ENCODE measurements at places on chromosomes 5 and 9. TPM values are rescaled to one million over a fixed set of nuclear protein-coding genes. Genes with fewer than 3 reads are reported as not detected.

DNA sequence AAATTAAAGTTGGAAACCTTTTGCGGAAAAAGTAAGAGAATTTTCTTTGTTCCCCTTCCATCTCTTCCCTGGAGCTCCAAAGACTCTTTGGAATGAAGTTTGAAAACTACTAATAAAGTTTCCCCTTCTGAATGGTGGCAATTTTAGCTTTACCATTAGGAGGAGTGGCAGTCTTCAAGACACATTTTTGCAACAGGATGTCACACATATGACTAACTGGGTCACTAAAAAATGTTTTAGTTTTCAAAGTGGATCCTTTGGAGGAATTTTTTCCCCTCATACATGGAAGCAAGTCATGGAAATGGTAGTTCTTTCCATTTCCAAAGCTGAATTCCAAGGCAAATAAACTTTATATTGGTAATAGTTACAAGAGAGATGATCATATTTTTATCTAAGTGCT is 15.6 kb downstream of the FBXO4 start:
- no peak for DNase-seq

DNA sequence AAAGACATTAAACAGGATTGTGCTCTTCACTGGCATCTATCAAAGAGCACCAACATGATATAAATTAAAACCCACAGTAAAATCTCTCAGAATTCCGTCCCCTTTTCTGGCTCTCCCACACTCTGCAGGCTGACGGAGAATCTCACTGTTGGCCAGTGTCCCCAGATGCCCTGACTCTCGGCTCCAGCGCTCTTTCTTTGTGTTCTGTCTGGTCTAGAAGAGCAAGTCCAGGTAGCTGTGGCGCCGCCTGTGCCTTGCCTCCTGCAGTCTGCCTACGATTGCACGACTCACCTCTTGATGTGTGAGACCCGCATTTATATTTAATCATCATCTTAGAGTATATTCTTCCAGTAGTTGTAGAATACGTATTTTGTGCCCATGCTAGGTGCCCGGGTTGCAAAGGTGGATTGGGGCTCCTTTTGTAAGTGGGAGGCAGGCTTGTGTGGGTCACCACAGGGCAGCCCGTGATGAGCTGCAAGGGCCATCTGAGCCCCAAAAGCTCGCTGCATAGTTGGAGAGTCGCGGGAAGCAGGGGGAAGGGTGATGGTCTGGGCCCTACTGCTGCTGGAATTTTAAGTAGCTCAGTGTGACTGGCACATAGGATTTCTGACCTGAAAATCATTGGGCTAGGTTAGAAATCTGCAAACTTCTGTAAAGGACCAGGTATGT is 55.6 kb downstream of the EHMT1 start:
- peak; percentile 63 for DNase-seq

CCDC152 gene
- total RNA-seq, result 2.3 TPM

DNA sequence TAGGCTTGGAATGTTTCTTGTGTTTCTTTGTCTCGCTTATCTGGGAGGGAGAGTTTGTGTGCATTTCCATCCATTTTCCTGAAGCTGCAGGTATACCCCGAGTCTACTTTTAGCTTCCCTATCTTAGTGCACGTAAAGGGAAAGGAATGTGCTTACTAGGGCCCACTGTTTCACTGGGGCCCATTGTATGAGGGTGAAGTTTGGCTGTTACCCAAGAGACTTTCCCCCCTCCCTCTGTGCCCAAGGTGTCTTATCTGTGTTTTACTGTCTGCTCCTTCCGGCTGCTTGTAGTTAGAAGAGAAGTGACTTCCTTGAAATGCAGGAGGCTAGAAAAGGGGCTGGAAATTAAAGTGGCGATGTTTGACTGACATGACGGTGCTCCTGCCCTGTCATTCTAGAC is 12.1 kb upstream of the BTNL3 start:
- no peak for DNase-seq

GRCh38 chr5:126736141-126736540 is 40.8 kb upstream of the LMNB1 start:
- no peak for DNase-seq

- no peak for DNase-seq
These were observed 365.4 kb downstream of the ARL15 start for GRCh38 chr5:53944981-53945380.

TMEM232 gene
- total RNA-seq, result 2.5 TPM

DNA sequence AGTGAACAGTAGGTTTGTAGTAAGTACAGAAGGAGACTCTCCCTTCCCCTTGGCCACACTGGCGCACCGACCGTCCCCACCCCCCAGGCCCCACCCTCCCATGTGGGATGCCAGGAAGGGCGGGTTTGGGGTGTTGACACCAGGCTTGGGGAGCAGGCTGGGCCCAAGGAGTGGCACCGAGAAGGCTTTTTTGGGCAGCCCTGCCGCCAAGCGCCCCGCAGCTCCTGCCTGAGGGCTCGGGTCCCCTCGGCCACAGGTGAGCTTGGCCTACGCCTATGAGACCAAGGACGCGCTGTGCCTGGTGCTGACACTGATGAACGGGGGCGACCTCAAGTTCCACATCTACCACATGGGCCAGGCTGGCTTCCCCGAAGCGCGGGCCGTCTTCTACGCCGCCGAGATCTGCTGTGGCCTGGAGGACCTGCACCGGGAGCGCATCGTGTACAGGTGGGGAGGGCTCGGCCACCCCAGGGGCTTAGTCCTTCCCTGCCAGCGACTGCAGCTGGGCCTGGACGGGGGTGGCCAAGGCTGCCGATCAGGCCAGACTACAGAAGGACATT is 7.3 kb downstream of the GRK6 start:
- DNase-seq, result peak; percentile 78

CDC20B gene
- total RNA-seq, result not detected

DNA sequence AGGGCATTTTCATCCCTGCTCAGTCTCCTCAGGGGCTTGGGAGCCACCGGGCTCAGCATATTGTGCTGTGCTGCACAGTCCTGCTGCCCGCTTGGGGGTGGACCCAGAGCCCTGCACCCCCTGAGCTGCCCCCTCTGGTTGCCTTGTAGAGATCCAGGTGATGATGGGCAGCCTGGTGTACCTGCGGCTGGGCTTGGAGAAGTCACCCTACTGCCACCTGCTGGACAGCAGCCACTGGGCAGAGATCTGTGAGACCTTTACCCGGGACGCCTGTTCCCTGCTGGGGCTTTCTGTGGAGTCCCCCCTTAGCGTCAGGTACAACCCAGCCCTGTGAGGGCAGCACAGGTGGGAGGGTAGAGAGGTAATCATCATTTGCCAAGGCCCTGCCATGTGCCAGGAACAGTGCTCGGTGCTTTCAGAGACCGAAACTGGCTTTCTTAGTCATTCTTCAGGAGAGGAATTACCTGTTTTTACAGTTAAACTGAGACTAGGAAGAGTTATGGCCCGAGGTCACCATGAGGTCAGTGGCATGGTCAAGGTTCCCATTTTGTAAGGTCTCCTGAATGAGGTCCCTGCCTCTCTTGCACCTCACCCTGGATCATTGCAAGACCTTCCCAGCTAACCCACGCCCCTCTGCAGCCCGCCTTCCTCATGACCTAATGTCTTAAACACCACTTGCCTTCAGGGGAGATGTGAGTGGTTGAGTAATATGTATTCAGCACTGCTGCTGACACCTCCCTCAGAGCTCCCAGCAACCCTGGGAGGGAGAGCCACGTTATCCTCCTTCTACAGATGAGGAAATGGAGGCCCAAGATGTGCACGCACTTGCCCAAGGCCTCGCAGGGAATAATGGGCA is 7.5 kb downstream of the NHP2 start:
- DNase-seq, result no peak

DNA sequence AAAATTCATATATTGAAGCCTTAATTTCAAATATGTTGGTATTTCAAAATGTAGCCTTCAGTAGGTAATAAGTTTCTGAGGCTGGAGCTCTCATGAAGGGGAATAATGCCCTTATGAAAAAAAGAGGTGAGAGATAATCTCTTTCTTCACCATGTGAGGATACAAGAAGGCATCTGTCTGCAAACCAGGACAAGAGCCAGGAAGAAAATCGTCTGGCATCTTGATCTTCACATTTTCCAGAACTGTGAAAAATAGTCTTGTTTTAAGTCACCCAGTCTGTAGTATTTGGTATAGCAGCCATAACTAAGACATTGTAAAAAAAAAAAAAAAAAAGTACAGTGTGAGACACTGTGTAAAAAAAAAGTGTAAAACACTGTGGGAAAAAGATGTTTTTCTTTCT is 768.9 kb downstream of the TAF11L14 start:
- no peak for DNase-seq

INIP gene
- 22.1 TPM for total RNA-seq

- no peak for DNase-seq
These were observed 64.7 kb downstream of the RXRA start for GRCh38 chr9:134390947-134391318.

GRCh38 chr9:112496074-112496722 is 9.6 kb downstream of the KIAA1958 start:
- no peak for DNase-seq

- peak; percentile 29 for DNase-seq
These were observed 12.8 kb downstream of the EXOC3 start for GRCh38 chr5:455806-456205.

SLC36A2 gene
- not detected for total RNA-seq

PCDHB13 gene
- total RNA-seq, result 6.4 TPM

RNF180 gene
- 50.7 TPM for total RNA-seq

- no peak for DNase-seq
These were observed 338.2 kb upstream of the TLE4 start for GRCh38 chr9:79233542-79233941.

DNA sequence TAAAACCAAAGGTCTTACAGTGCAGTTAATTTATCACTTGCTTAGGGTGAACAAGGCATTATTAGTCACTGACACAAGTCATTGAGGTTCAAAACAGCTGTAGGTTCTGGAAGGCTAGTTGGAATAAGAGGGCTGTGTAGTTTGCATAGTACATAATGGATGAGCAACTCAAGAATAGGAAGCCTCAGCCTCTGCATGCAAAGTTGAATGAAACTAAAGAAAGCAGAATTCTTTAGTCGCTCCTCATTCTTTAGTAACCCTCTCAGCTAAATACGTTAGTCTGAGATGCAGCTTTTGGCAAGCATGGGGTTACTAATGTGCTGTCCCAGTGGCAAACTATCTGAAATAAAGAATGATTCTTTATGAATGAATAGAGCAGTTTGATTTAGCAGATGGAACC is 74.2 kb downstream of the ADGRV1 start:
- DNase-seq, result no peak

GRAMD2B gene
- total RNA-seq, result 21.0 TPM

DNA sequence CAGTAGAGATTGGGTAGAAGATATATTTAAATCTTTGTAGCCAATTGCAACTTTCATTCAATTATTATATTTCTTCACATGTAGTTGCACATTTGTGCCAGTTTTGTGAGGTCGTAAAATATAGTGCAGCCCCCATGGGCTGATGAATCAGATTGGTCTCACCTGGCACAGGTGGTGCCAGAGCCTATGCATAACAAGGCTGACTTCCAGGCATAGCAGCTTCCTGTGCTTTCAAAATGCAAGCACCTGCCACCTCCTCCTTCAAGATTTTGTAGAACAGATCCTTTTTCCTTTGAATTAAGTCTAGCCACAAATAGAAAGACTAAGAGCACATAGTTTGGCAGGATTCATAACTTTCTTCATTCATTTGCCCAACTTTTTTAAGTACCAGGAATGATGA is 87.1 kb downstream of the STARD4 start:
- DNase-seq, result no peak

GRCh38 chr9:124322618-124323432 is 65.1 kb downstream of the NEK6 start:
- DNase-seq, result no peak

GRCh38 chr5:143239882-143240518 is 163.5 kb downstream of the NR3C1 start:
- DNase-seq, result no peak

DNA sequence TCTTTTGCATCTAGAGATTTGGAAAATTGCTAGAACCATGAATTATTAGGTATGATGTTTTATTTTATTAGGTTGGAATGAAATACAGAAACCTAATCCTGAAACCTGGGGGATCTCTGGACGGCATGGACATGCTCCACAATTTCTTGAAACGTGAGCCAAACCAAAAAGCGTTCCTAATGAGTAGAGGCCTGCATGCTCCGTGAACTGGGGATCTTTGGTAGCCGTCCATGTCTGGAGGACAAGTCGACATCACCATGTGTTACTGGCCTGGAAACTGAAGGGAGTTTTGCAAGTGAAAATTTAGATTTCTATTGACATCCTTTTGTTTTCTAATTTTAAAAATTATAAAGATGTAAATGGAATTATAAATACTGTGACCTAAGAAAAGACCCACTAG is 100.7 kb downstream of the NLN start:
- no peak for DNase-seq

- no peak for DNase-seq
These were observed 10.3 kb downstream of the ZFR start for GRCh38 chr5:32434221-32434620.

DNA sequence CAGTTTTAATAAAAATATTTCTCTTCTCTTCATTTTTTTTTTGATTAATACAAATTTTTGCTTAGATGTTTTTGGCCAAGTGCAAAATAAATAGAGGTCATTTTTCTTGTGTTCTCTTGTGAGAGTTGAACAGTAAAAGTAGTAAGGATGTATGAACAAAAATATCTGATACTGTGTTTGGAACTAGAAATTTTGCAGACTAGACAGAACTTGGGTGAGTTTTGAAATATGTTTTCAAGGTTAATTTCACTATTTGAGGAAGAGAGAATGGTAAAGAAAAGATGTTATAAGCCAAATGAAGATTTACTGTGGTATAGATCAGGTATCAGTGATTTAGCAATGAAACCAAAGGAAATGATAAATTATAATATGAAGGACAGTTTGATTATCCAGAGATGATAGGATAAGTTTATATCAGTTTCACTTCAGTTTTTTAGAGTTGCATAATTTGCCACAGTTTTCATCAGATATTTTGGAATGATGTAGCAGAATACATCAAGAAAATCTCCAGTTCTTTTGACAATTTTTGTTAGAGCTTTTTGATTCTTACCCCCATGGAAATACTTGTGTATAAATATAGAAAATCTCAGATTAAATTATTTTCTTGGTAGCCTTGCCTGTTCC is 147.9 kb upstream of the VCAN start:
- no peak for DNase-seq

GRCh38 chr9:34413231-34413852 is 36.6 kb upstream of the MYORG start:
- no peak for DNase-seq

GRCh38 chr5:148585988-148586387 is 68.3 kb downstream of the HTR4 start:
- no peak for DNase-seq

GRCh38 chr9:131273856-131274673 is 2.2 kb downstream of the FAM78A start:
- DNase-seq, result no peak

DNA sequence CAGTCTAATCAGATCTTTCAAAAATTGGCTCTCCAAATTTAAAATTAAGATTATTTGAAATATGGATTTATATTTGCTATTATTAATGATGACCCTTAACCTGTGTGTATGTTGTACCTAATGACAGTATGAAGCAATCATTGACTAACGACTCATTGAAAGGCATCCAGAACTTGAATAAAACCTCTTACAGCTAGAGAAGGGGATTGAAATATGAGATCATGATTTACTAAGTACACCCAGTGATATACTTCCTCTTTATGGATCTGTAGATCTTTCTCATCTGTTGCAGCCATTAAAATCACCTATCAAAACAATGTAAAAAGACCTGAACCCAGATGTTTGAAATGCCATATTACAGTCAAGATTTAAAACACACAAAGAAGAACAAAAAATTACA is 126.5 kb downstream of the RPS23 start:
- no peak for DNase-seq

- no peak for DNase-seq
These were observed 103.6 kb downstream of the NREP start for GRCh38 chr5:111653408-111653807.

ERCC8 gene
- total RNA-seq, result 12.2 TPM

- no peak for DNase-seq
These were observed 151.5 kb downstream of the GOLPH3 start for GRCh38 chr5:32022638-32023037.
